ENCODE measurements at places on chromosomes 4 and X.
A peak's percentile ranks its signal among the peaks of the same experiment; 100 is the strongest.

- DNase-seq: peak; percentile 38
These were observed 23.7 kb upstream of the PNMA3 start for GRCh38 chrX:153032397-153033118.

- DNase-seq: no peak
These were observed 198.0 kb upstream of the LEF1 start for GRCh38 chr4:108366716-108367115.

DNA sequence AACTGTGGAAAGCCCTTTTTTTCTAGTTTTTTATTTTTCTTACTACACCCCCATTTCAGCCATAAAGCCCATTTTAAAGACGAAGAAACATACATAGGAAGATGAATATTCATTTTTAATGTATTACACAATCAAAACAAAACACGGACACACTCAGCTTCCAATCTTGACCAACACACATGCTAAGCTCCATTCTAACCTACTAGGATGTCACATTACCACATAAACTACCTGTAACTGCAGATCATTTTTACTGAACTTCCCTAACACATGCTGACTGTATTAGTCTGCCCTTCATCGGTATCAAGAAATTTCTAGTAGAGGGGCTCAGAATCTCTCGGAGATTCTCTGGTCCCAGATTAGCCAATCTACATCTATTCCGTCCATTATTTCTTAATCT lies 1.8 kb downstream of the CCNI start:
- no peak for DNase-seq

DNA sequence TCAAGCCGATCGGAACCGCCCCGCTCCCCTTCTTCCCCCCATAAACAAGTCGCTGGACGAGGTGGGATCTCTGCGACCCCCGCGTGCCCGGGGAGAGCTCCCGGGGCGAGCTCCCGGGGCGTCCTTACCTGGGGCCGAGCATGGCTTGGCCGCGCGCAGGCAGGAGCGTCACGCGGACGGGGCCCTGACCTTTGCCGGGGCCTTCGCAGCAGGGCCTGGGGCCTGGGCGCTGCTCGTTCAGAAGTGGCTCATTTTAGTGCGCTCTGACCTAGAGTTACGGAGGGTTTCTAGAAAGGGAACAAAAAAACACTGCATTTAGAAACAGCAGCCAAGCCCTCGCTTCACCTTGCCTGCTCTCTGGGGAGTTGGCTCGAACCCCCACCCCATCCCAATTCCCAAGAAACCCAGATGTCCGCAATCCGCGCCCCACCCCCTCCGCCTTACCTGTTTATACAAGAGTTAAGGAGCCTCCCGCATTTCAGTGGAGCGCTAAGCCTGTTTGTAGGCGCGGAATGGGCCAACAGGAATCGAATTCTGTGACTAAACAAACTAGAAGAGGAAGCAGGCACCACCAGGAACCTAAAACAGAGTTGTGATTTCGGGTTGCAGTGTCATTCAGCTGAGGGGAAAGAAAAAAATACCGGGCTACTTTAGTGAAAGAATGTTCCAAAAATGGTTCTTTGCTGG lies 814 bp upstream of the RBM47 start:
- DNase-seq: no peak

All from stimulated activated CD4-positive, alpha-beta T cell treated with anti-CD3 and anti-CD28 coated beads, TNF-alpha, amount 100 ng/mL, for 1 hour (primary cell).